ENCODE measurements at places on chromosomes 7 and 10. TPM values are rescaled to one million over a fixed set of nuclear protein-coding genes. Genes with fewer than 3 reads are reported as not detected.

DNA sequence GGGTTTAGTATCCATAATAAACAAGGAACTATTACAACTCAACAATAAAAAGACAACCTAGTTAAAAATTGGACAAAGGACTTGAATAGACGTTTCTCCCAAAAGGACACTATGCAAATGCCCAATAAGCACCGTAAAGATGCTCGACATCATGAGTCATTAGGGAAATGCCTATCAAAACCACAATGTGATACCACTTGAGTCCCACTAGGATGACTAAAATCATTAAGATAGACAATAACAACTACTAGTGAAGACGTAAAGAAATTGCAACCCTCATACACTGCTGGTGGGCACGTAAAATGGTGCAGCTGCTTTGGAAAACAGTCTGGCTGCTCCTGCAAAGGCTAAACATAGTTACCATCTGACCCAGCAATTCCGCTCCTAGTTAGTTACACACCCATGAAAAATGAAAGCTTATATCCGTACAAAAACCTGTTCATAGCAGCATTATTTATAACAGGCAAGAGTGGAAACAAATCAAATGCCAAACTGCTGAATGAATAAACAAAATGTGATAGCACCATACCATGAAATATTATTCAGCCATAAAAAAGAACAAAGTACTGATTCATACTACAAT is 17.3 kb downstream of the CCDC3 start:
- DNase-seq: no peak

The LRRC4 gene
- 0.82 TPM for total RNA-seq

- DNase-seq: no peak
Measured at GRCh38 chr10:99661377-99661763, 2.1 kb downstream of the ENTPD7 start.

DNA sequence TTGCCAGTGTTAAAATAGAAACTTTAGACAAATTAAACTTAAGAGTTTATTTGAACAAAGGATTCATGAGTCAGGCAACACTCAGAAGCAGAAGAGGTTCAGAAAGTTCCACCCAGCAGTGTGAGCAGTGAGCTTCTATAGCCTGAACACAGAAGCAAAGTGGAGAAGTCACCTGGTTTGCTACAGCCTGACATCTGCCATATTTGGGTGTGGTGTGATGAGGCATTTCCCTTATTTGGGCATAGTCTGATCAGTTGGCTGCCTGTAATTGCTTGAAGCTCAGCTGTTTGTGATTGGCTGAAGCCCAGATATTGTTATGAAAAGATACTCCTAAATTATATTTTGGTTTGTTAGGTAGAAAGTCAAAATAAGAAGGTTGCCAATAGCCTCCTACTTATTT is 39.1 kb downstream of the VWC2 start:
- DNase-seq: no peak

DNA sequence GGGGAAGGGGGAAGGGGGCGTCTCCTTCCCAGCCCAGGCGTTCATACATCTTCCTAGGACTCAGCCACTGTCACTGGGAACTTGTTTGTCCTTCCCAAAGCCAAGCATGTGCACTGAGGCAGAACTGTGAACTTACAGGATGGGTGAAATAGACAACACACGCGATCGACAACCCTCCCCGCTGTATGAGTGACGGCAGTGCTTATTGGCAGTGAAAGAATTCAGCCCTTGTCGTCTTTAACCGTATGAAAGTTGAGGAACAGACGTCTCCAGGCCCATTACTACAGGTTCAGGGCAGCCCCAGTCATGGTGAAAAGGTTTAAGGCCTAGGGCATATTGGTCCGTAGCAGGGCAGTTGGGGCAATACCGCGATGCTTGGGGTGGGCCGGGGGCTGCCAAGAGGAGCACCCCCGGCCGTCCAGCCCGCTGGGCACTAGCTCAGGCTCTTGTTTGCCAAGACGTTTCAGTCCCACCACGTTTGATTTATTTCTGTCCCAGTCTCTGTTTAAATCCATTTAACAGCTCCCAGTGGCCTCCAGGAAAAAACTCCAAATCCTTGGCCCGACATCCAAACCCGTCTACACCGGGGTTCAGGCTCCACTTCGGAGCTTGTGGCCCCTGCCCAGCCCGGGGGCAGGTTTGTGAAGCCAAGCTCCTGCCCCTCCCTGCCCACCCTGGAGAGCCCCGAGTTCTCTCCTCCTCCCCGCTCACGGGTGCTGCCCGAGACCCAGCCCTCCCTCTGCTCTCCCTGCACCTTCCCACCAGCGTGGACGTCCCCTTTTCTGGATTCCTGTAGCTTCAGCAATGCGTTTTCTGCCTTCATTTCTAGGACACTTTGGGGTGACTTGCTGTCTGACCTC is 159.8 kb downstream of the DNAJB6 start:
- DNase-seq: no peak

DNA sequence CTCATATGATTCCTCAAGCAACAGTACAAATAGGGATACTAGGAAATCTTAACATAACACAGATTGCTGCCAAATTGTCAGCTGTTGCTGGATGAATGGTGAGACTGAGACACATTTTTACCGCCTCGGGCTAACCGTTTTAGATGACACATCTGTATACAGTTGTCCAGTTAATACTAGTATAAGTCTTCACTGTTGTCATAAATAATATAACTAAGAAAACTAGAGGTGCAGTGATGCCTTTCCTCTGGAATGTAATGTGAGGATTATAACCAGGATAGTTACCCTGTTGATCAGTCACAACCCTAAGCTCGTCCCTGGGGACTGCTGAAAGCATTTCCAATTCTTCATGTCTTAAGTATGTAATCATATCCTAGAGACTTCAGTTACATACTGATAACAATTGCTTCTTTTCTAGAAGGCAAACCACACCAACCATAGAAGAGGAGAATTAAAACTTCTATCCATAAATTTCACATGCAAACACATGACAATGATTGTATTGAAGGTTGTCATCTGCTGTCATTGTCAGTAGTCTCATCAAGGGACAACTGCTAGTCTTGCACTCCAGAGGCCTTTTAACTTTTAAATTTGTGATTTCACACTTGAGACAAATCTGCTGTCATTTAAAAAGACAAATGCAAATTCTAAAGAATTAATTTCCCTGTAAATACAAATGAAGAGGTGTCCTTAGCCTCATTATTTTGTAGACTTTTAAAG is 100.4 kb upstream of the SEMA3D start:
- no peak for DNase-seq

DNA sequence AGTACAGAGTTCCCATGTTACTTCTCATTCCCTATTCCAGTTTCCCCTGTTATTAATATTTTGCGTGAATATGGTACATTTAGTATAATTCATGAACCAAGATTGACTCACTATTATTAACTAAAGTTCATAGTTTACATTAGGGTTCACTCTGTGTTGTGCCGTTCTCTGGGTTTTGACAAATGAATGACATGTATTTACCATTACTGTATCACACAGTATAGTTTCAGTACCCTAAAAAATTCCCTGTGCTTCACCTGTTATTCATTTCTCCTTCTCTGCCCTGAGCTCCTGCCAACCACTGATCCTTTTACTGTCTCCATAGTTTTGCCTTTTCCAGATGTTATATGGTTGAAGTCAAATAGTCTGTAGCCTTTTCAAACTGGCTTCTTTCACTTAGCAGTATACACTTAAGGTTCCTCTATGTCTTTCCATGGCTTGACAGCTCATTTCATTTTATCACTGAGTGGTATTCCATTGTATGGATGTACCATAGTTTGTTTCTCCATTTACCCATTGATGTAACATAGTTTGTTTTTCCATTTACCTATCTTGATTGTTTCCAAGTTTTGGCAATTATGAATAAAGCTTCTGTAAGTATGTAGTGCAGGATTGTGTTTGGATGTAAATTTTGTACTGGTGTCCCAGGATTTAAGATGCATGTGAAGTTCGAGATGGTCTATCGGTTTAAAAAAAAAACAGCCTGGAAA is 58.8 kb downstream of the CDK14 start:
- DNase-seq: no peak

GRCh38 chr7:2807845-2808772 is 36.0 kb downstream of the GNA12 start:
- no peak for DNase-seq

DNA sequence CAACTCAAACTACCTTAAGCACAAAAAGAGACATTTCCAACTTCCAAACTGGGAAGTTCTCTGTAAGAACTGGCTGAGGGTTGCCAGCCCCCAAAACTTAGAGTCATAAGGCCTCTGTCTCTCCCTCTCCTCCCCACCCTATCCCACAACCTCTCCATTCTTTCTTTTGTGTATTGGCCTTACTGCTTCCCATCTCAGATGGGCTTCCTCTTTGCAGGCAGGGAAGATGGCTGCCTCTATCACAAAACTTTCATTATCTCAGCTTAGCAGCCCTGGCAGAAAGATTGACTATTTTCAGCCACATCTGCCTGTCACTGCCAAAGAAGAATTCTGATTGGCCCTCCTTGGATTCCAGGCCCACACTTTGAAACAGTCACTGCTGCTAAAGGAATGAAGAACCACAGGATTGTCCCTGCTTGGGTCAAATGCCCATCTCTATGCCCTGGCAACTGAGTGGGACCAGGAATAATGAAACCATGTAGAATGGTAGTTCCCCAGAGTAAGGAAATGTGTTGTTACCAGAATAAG is 58.0 kb upstream of the PRKAR2B start:
- DNase-seq: no peak
